ENCODE measurements at places on chromosomes 13 and 19.

GRCh38 chr19:14395710-14396336 lies 14.6 kb downstream of the ADGRE5 start:
- no peak for DNase-seq

GRCh38 chr19:6223461-6224307 lies 56.1 kb downstream of the MLLT1 start:
- DNase-seq: no peak

- DNase-seq: peak; percentile 59
These were observed at the start of gene NALCN for GRCh38 chr13:101416181-101417042. TSS of gene NALCN (minus strand) at chr13:101416508. CDS start at chr13:101399126, 17,382 bp downstream.

DNA sequence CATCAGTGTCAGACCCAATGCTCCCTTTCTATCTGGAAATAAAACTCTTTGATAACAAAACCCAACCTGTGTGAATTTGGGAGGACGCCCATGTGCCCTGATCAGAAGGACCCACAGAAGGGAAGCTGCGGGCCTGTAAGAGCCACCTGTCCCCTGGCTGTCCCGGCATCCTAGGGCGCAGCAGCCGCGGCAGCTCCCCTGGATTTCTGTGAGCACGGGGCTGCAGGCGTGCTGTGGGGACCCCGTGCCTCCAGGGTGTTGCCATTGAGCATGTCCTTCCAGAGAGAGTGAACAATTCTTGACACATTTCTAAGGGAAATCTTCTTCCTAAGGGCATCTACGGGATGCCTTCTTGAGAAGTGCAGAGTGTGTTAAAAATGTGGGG lies 60.0 kb downstream of the MCF2L start:
- DNase-seq: no peak

DNA sequence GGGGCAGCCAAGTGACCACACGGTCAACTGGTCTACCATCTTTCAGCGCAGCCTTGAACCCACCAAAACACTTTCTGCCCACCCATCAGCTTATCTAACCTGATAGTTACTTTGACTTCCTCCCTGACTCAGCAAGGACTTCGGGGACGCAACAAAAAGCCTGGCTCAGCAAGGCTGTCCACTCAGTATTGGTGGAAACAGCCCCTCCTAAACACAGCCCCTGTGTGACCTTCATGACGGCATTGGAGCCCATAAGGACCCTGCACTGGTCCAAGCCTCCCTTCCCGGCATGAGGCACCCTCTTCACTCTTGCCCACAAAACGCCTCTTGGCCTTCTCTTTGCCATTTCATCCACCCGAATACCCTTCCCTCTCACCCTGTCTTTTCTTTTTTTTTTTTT lies 39.1 kb downstream of the INSR start:
- no peak for DNase-seq

GRCh38 chr19:47377208-47377701 lies 28.1 kb downstream of the DHX34 start:
- DNase-seq: no peak

- DNase-seq: no peak
These were observed 13.2 kb downstream of the SLC46A3 start for GRCh38 chr13:28705461-28706083.

- DNase-seq: no peak
These were observed 354.6 kb downstream of the DNAJC15 start for GRCh38 chr13:43377973-43378372.

Data from globus pallidus (tissue), 1 donor.